AG04449 (cell line): ENCODE measurements at places on chromosomes 3 and 15.

- no peak for DNase-seq
Observed at GRCh38 chr15:45603881-45604280, 16.7 kb downstream of the BLOC1S6 start.

GRCh38 chr3:89955156-89955555, 847.7 kb downstream of the EPHA3 start:
- no peak for DNase-seq

GRCh38 chr3:73716418-73716817, 91.7 kb upstream of the PDZRN3 start:
- no peak for DNase-seq

GRCh38 chr15:48112242-48112641, 8.5 kb upstream of the SLC24A5 start:
- DNase-seq, result no peak

- DNase-seq, result peak; percentile 82
Observed at GRCh38 chr3:70871909-70872656, 559.6 kb upstream of the MDFIC2 start.

- peak; percentile 69 for DNase-seq
Observed at GRCh38 chr15:93028632-93029213, 60.3 kb downstream of the RGMA start.

- peak; percentile 7 for DNase-seq
Observed at GRCh38 chr3:10703875-10704274, 112.2 kb upstream of the SLC6A11 start.

DNA sequence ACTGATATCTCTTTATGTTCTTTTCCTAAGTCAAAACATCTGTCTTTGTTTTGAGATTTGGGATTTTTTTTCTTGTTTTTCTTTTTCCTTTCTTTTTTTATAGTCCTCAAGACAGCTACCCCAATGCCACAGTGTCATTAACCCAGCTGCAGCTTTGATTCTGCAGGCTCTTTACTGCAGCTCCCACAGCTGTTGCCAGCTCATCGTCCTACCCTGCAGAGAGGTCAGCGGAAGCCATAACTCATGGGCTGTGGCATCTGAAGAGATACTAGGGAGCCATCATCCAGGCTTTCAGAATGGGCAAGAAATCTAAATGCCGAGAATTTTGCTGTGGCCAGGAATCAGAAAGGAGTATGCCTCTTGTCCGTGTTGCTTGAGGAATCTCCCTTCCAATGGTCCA, 44.3 kb upstream of the SLC24A5 start:
- DNase-seq, result no peak

GRCh38 chr15:85490856-85491255, 110.5 kb downstream of the AKAP13 start:
- no peak for DNase-seq

DNA sequence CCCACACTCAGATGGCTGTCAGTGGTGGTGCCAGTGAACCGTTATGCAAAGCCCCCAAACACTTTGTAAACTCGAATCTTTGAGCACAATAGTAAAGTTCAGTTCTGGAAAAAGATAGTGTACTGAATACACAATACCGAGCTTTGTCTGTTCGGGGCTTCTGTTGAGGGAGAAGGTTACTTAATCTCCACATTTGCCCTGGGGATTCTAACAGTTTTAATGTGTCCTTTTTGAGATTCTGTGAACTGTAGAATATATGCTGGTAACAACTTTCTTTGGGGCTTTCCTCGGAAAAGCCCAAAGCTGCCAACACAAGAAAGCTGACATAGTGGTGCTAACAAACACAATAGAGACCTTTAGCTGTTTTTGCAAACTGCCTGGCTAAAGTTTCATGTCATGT, 686.5 kb downstream of the ROBO1 start:
- no peak for DNase-seq

GRCh38 chr3:25888892-25889524, 99.1 kb downstream of the OXSM start:
- DNase-seq, result no peak

DNA sequence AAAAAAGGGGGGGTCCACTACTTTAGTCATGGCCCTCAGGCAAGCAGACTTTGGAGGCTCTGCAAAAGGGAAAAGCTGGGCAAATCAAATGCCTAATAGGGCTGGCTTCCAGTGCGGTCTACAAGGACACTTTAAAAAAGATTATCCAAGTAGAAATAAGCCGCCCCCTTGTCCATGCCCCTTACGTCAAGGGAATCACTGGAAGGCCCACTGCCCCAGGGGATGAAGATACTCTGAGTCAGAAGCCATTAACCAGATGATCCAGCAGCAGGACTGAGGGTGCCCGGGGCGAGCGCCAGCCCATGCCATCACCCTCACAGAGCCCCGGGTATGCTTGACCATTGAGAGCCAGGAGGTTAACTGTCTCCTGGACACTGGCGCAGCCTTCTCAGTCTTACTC, 15.3 kb downstream of the ZMAT3 start:
- DNase-seq, result no peak

DNA sequence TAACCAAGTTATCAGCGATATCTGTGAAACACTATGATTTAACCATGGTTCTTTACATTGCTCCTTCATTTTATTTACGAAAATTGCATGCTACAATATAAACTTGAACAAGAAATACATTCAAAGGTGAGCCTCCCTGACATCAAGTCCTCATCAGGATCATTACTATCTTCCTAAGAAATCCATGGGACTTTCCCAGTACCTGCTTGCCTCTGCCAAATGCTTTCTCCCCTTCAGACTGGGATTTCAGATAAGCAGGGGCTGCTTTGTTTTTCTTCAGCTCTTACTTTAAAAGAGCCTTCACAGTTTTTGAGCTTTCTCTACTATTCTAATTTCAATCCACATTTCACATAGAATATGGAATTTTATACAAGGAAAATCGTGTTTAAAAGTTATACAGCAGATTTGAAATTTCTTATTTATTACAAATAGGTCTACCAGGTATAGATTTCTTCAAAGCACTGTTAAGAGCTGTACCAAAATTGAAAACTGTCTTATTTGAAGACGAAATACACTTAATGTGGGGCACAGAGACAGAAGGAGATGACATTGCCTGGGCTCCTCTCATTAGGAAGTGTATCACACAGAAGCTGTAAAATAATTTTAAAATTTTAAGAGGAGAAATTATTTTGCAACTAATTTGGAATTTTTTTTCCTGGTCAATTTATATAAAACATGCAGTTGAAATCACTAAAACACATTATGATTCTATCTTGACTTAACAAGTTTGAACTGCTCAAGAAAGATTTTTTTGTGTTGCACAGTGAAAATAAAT, 615.0 kb upstream of the AGTR1 start:
- no peak for DNase-seq

DNA sequence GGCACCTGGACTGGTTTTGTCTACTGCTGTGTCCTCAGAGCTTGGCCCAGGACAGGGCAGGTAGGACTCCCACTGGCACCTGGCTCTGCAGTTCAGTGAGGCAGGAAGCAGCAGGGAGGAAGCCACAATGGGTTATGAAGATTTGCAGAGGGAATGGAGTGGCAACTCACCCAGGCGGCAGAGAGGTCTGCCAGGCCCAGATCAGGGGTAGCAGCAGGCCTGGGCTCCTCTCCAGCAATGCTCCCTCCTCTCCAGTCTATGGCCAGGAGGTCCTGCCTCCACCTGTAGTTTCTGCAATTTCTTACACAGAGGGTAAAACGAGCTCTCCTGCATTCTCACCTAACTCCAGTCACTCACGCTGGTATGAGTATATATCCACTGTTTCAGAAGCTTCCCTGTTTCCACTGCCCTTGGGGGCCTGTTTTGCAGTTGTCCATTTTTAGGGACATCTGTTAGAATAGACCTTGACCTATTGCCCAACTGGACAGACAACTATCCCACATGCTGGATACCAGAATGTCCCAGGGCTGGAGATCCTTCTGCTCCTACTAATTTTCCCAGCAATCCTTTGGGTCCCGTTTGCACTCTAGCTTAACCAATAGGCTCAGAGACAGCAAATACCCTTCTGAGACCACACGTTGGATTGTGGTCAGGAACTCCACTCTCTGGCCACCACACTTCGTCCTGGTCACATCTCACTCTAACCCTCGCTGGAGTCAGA, 35.2 kb downstream of the HMCES start:
- no peak for DNase-seq

GRCh38 chr3:33665294-33665693, 52.8 kb downstream of the CLASP2 start:
- no peak for DNase-seq

- no peak for DNase-seq
Observed at GRCh38 chr3:140189267-140189666, 254.3 kb downstream of the CLSTN2 start.

DNA sequence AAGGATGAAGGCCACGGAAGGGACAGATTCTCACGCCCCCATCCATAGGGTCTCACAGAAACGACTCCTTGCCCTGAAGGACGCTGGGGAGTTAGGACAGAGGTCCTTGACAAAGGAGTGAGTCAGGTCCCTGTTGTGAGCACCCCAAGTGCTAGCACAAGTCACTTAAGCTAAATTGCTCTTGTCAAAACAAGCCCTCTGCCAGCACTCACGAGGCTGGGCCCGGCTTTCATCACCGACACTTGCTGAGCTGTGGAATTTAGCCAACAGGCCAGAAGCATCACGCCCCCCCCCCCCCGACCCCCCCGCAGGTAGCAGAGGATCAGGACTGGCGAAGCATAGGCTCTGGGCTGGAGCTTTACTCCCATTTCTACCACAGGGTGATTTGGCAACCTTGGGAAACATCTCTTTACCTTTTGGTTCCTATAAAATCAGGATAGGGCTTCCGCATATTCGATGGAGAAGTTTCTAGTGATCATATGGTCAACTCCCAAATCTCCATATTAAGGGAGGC, 75.4 kb downstream of the ADCY5 start:
- DNase-seq, result no peak

DNA sequence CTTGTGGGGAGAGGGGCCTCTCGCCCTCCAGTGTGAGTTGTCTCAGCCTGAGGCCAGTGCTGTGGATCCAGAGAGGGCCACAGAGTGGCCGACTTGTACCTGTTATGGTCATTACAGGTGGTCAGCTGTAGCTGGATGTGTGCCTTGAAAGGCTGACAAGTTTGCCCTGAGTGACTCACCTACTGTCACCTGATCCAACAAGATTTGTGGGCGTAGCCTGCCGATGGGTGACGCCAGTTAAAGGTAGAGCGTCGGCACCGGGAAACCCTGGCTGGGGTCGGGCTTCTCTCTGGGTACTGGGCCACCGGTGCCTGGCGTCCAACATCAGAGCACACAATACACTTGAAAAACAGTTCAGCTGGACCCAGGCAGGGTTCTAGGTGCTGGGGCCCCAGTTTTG, 2.8 kb upstream of the ISG20 start:
- no peak for DNase-seq

DNA sequence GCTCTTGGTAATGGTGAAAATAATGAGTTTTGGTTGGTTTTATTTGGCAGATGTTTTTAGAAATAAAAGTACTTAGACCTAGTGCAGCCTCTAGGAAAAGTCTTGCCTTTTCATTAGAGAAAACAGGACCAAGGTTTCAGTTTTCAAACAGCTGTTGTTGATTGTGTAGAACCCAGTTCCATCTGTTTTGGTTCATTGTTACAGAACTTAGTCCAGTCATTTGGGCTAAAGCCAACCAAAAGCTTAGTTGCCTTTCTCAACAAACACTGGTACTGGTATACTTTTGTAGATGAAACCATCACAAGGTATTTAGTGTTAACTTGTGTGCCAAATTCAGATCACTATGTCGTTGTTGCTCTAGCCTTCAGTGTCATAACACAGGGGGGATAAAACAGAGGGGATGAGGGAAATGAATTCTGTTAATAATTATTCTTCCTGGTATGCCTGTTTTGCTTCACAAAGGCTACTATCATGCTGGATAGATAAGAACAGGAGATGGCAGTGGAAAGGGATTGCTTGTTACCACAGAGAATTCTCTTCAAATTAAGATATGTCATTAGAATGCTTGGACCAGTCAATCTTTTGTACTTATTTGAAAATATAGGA, 12.6 kb upstream of the APH1B start:
- no peak for DNase-seq

- DNase-seq, result no peak
Observed at GRCh38 chr15:48896869-48897814, 19.2 kb downstream of the EID1 start.

DNA sequence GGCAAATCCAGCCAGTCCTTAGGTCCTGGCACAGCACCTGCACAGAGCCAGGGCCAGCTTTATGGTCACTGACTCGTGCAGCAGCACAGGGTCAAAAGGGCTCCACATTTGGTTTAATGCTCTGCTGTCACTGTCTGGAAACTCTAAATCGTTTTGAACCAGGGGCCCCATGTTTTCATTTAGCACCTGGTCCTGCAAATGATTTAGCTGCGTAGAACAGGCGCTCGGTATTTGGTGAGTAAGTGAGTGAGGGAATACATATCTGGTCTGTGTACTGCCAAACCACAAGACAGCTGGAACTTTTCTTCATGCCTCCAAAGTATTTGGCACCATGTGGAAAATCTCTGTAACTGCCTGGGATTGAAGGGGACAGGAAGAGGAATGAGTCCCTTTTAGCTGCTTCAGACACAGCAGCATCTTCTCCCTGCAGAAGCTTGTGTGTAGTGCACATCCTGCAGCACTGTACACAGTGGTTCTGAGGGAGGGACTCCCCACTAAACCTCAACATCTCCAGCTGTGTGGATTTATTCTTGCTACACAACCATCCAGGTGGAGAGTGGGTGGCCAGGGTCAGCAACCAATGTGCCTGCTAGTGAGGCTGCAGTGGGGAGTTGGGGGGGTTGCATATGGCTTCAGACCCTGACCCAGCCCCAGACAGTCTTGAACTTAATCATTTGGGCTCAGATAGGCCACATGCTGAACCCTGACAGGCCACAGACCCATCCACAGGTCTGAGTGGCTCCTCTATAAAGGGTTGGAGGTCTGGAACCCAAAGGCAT, 1.1 kb downstream of the SH2D7 start:
- peak; percentile 80 for DNase-seq

DNA sequence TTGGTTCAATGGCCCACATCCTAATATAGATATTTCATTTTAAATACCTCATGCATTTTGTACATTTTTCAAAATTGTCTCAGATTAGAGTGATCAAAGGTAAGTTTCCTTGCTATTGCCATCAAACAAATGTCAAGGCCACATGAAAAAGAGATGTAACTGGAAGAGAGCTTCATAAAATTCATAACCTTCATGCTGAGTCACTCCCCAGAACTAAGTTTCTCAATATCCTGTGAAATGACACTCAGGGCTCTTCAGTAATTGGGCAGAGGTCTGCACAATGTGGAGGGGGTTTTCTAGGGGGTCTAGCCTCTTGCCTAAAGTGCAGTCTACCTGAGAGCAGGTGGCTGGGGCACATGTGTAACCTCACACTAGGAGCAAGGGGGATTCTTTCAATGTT, 152.2 kb upstream of the SLC2A2 start:
- no peak for DNase-seq

DNA sequence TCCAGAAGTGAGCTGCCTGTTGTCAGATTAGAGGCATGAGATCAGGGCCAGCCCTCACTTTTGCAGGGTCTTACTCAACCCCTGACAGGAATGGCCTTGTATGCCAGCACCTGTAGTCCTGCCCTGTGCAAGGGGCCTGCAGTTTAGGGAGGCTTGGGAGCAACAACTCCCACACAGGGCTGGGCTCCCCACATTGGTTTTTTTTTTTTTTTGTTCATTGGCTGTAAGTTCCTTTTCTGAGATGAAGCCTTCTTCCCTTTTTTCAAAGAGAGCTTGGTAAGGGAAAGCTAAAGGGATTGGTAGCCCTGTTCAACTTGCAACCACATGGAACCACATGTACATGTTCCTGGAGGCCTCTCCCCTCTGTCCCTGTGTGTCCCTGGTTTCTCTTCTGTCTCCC, 46.4 kb downstream of the TNFAIP8L3 start:
- no peak for DNase-seq

- DNase-seq, result no peak
Observed at GRCh38 chr3:159560214-159560979, 428.2 kb upstream of the IL12A start.

GRCh38 chr3:161265916-161266571, 44.9 kb downstream of the NMD3 start:
- no peak for DNase-seq
